Stimulated activated CD4-positive, alpha-beta T cell treated with anti-CD3 and anti-CD28 coated beads, Interleukin-15, amount 100 ng/mL, for 48 hours (primary cell): ENCODE measurements at places on chromosomes 5 and 9.

DNA sequence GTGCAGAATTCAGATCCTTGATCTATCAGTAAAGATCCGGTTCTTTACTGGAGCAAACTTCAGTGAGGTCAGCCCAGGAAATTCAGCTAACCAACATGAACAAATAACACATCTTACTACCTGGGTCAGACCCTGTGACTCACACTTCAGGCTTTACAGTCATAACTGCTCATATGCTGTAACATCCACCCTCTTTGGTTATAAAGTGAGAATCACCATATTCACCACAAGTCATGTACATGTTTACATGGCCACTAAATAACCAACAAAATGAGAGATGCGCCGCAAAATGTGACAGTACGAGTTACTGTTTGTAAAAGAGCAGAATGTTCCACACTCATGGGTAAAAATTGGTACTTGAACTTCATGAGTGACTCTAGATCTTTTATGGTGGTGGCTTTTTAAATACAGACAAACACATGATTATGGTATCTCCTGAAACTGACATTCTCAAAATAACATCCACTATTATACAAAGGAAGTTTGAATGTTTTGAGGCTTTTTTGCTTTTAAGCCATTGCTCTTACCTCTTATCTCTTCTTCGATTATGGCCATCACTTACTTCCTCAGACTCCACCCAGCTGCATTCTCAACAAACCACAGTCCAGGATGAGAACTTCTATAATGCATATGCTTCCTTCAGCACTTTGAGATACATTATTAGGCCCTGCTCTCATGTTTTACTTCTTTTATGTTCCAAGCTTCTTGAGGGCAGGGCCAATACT lies 516.6 kb downstream of the RAB3C start:
- DNase-seq = peak; percentile 33

DNA sequence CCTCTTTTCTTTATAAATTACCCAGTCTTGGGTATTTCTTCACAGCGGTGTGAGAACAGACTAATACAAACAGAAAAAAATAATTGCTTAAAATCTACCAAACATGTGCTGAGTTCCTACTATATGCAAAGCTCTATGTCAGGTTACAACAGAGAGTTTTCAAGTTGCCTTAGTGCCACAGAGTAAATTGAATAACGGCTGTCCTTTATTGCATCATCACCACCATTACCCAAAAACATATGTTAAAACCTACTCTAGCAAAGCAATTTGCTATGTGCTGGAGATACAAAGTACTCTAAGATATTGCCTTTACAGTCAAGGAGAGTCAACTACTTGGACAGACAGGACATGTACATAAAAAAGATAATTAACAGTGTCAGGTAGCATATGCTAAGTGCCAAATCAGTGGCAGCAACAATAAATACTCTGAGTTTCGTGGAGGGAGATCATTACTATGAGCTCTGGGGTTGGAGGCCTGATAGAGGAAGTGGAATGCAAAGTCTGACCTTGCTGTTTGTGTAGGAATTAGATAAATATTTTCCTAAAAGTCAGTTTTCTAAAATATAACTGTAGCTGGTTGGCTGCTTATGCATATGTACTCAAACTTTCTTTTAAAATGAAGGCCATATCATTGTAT lies 1058.7 kb upstream of the WWC1 start:
- DNase-seq = no peak

DNA sequence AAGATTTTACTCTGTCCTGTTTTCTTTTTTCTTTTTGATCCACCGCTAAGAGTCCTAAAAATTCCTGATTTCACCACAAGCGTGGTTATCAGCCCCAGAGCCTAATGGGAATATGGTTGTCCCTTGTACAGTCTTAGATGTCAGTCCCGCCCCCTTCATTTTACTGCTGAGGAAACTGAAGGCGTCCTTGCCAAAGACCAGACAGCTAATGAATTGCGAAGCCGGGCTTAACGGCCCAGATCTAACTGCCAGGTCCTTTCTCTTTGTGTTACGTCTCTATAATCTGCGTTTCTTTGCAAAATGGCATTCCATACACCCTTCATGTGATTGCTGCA lies 497 bp downstream of the NSA2 start:
- DNase-seq = no peak

DNA sequence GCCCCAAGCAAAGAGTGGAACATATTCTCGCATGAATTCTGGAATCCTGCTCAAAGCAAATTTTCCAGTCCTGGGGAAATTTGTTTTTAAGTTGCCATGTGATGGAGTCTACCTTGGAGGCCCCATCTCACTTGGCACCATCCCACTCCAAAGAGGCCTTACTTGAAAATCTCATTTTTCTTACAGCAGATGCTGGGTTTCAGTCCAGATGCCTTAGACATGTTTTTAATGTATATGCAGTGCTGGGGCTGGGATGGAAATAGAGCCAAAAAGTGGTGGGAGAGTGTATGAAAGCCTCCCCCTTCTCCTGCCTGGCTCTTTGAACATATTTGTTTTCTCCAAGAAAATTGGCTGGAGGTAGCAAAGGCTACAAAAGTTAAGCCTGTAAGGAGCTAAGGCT lies 493.7 kb downstream of the ENC1 start:
- DNase-seq = no peak

DNA sequence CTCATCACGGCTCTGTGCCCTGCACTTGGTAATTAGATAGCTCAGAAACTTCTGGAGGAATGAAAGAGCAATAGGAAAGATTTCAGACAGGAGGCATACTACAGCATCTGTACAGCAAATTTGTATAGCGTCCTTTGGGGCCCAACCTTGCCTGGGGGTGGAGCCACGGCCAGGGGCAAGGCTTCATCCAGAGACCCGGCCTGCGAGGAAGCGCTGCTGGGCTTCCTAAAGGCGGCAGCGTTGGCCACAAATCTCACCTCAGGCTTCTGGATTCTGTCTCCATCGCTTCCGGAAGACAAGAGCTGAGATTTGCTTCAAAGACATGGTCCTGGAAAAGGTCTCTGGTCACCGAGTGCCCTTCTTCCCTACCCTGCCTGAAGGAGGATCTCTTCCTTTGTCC lies 12.2 kb upstream of the SPATA31D1 start:
- no peak for DNase-seq

DNA sequence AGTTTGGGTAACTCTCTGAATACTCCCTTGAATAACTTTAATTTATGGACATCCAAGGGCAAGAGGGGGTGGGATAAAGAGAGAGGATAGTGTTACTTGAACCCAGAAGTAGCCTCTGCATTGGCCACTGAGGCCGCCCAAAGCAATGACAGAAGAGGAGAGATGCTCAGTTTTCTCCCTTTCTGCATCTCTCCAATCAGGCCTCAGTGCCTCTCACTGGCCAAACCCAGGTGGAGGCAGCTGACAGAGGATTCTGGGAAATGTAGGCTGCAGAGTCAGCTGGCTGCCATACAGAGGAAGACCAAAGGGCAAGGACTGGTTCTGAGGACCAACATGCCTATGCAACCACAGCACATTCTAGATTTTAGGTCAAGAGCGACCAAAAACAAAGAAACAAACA lies 719.4 kb downstream of the MAT2B start:
- no peak for DNase-seq

DNA sequence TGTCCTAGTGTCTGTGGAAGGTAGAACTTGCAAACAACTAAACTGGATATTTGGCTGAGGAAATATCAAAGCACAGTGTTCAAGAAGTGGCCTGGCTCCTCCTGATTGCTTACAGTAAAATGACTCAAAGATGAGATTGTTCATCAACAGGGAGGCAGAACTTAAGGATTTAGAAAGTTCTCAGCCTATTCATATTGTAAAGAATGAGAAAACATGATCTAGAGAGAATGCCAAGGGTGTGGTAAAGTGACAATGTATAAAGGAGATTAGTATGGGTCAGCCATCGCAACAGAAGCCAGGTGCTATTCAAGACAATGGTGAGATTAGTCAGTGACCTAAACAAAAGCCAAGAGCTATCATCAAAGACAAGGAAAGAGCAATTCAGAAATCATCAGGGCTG lies 372.3 kb downstream of the SPOCK1 start:
- DNase-seq = no peak

GRCh38 chr9:11349187-11349586 lies 736.4 kb upstream of the PTPRD start:
- DNase-seq = no peak

DNA sequence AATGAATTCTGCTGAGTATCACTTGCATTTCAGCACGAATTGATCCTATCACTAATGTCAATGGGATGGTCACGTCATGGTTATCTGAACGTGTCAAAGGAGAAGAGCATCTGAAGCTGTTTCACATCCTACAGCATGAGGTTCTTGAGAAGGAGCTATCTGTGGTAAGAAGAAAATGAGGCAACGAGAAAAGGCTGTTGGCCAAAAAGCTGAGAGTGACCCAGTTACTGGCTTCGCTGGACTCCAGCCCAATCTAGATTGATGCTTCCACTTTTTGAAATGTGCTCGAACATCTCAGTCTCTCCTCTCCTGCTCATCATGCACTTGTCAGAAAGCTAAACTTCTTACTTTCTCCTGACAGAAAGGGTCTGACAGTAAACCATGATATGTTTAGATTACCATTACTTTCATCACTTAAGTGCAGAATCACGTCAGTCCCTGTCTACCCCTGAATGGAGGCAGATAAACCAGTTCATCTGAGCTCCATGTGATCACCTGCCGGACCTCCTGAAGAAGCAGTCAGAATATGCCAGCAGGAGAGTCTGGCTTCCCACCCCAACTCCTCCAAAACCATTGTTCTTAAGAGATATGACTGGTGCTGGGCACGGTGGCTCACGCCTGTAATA lies 22.5 kb downstream of the MGAT1 start:
- DNase-seq = no peak

DNA sequence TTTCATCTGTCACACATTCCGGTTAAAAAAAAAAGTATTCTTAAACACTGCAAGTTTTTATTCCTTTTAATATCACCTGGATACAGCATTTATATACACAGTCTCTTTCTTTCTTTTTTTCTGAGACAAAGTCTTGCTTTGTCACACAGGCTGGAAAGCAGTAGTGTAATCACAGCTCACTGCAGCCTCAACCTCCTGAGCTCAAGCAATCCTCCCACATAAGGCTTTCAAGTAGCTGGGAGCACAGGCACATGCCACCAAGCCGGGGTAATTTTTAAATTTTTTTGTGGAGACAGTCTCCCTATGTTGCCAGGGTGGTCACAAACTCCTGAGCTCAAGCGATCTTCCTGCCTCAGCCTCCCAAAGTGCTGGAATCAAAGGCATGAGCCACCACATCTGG lies 13.9 kb downstream of the KIF20A start:
- no peak for DNase-seq

- no peak for DNase-seq
These were observed 35.1 kb downstream of the TDRD7 start for GRCh38 chr9:97447001-97447400.

DNA sequence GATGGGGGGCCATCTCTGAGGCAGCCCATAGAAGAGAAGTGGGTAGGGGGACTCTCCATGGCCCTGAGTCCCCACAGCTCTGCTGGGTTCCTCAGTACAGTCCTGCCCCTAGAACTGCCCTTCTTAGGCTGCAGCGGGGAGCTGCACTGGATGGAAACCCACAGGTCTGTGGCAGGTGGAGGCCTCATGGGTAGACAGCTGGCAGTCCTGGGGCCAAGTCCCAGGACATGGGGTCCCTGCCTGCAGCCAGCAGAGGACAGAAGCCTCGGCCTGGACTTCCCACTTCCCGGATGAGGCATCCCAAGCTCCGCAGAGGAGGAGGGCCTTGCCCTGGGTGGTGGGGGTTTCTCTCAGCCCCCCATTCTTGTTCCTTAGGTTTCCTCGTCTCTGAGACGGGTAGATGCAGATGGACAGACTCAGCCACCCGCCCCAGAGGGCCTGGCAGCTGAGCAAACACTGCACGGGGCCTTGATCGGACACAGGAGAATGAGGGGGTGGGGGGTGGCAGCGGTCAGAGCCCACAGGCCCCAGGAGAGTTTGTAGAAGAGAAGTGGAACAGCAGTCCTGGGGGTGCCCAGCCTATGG lies 153.8 kb downstream of the C9orf50 start:
- DNase-seq = no peak

DNA sequence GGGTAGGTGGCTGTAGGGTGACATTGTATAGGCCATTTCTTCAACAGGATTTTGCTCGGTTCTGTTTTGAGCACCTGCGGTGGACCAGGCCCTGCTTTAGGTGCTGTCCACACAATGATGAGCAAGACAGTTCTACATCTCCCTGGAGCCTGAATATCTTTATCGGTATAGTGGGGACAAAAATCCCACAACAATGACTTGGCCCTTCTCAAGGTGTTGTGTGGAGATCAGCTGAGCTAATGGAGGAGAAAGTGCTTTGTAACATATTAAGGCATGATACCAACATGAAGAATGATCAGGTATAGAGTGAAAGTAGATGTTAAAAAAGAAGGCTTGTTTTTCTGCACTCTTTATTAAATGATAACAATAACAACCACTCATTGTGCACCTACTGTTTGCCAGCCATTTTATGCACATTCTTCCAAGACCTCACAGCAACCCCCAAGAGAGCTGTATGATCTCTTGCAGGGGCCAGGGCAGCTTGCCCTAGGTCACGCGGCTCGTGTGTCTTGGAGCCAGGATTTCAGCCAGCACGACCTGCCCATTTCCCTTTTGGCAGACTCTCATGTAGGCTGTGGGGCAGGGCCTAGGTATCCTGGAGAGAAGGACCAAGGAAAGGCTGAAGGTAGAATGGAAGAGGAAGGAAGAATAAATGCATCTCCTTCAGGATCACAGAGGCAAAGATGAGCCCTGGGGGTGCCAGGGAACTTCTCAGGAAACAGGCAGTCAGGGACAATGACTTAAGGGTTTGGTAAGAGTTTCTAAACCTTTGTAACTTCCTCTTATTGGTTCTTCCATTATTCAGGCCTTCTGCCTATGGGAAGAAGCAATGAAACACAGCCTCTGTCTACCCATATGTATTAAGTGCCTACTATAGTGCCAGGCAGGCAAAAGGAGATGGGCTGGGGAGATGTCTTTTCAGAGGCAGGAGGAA lies 50.0 kb upstream of the PPARGC1B start:
- no peak for DNase-seq

GRCh38 chr5:56681346-56681745 lies 134.0 kb upstream of the MAP3K1 start:
- no peak for DNase-seq

- no peak for DNase-seq
These were observed 96.2 kb downstream of the C9orf50 start for GRCh38 chr9:129524582-129525270.

DNA sequence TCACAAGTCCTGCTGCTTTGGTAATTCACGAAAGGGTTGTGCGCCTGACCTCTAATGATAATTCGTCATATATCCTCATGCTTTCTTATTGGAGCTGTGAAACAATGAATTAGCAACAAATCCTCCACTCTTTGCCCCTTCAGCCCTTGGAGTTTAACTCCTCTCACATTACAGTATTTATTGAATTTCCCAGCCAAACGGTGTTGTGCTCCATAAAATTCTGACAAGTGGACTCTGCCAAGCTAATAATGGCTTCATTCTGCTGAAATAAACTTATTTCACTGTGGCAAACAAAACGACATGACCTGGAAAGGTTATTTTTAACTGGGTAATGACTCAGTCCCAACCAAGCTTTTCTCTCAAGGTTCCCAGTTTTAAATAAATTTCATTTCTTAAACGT lies 984.4 kb upstream of the DMAC1 start:
- DNase-seq = no peak
